ENCODE measurements at places on chromosomes 3 and 15.

DNA sequence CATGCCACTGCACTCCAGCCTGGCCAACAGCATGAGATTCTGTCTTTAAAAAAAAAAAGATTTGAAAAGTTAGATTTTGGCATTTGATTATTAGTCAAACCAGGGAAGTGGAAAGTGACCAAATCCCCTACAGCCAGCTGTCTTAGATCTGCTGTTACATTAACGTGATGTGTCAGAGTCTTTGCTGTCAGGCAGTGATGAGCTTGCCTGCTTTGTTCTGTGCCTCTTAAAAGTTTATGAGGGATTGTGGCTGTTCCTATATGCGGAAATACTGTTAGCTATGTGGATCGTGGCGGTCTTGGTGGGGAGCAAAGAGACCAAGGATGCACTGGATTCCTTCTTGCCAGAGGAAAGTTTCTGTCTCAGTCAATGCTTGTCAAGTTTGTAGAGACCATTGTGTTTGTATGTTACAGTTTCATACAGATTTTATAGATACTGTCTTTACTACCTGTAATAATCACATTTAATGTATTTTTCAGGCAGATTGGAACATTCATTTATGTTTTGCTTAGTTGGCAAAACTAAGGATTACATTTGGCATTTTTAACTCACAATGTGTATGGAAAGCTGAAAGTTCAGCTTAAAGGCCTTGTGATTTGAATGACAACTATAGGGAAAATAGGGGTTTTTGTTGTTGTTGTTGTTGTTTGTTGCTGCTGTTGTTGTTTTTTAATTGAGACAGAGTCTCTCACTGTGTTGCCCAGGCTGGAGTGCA is 137.4 kb downstream of the VPS8 start:
- no peak for DNase-seq

DNA sequence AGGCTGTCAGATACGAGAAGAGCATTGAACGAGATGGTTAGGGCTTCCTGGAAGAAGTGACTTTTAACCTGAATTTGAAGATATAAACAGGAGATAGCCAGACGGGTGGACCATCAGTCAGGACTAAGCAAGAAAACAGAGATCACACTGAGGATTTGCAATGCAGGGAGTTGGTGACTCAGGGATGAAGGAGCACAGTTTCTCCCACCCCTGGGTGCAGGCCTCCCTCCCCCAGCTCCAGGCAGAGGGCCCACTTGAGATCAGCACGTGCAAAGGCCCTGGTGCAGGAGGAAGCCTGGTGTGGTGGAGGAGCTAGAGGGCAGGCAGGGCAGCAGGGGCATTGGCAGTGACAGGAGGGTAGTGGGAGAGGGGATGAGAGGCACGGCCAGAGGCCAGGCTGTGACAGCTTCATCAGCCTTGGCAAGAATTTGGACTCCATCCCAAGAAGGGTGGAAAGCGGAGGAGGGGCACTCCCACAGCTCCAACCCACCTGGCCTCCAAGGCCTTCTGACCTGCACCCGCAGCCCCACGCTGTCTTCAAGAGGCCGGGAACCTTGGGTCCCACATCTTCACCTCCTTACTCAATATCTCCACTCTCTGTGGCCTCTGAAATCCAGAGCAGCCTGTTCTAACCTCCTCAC is 8.7 kb upstream of the PCSK6 start:
- DNase-seq: no peak

- DNase-seq: no peak
These were observed 25.1 kb downstream of the KBTBD12 start for GRCh38 chr3:127940116-127940515.

GRCh38 chr3:141523615-141524375 is 37.0 kb downstream of the RASA2 start:
- no peak for DNase-seq

DNA sequence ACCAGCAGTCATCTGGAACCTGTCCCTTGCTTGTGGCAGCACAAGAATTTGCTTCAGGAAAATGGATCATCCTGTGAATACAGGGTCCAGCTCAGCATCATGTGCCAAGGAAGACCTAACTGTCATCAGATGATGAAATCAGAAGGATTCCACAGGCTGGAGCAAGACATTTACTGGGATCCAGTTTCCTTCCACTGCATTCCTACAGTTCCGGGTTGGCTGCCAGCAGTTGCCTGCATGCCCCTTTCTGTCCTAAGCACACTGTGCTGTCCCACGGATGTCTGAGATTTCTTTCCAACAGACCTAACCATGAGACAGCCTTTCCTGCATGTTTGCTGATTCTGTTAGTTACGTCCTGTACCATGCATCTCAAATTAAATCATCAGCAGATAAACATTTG is 140.7 kb downstream of the IMPG2 start:
- no peak for DNase-seq

DNA sequence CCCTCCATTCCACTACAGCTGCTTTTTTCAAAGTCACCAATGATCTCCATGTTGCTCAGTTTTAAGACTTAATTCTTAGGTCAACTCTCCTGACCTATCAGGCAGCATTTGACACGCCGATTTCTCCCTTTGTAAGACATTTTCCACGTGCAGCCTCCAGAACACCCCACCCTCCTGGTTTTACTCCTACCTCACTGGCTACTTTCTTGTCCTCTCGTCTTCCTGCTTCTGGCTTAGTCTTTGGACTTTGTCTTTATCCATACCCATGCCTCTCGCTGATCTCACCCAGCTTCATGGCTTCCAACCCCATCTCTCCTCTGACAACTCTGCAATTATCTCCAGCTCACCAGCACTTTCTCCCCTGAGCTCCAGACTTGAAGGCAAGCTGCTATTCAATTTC is 99.3 kb upstream of the UMPS start:
- DNase-seq: no peak

- DNase-seq: no peak
These were observed 36.7 kb downstream of the EPHA3 start for GRCh38 chr3:89144080-89144479.

DNA sequence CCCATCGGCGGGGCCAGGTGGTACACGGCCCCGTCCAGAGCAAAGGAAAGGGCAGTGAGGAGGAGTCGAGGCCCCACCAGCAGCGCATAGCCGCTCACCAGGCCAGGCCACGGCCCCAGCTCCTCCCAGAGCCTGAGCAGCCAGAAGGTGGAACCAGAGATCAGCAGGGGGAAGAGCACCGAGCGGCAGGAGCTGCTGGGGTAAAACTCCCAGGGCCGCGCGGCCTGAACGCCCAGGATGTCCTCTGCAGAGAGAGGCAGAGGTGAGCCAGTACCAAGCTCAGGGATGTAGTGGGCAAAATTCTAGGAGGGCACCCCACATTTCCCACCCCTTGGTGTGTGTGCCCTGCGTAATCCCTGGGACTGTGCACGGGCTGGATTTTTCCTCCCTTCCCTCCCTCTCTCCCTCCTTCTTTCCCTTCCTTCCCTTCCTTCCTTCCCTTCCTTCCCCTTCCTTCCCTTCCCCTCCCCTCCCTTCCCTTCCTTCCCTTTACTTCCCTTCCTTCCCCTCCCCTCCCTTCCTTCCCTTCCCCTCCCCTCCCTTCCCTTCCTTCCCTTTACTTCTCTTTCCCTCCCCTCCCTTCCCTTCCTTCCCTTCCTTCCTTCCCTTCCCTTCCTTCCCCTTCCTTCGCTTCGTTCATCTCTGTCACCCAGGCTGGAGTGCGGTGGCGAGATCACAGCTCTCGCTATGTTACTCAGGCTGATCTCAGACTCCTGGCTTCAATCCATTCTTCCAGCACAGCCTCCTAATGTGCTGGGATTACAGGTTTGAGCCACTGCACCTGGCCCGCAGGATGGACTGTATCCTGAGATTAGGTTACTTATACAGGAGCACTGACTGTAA is 6.3 kb upstream of the NCBP2 start:
- DNase-seq: no peak

GRCh38 chr15:28961391-28961790 is 75.6 kb downstream of the APBA2 start:
- no peak for DNase-seq

DNA sequence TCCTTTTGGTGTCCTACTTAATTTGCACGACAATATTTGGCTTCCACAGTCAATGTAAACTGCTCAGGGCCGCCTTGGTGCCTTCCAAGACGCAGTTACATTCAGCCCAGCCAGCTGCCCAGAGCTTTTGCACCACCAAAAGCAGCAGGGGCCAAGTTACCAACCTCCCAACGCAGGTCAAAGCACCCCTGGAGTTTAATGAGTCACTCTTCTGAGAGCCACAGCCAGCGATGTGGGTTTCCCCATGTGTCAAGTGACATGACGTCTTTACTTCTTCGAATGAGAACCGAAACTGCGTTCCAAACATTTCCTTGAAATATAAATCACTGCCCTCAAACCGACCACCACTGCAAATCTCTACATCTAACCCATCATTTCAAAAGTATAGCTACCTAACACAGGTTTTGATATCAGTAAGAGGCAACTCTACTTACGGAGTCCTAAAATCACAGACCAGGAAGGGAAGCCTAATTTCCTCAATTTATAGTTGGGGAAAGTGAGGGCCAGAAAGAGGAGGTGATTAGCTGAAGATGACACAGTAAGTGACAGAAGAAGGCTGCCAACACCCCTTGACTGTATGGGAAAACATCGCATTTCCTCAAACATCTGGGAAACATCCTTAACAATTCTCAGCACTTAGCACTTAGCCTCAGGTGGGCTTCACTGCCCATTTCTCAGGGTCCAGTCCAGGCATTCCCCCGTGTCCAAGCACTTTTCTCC is 24.5 kb downstream of the MB21D2 start:
- no peak for DNase-seq

DNA sequence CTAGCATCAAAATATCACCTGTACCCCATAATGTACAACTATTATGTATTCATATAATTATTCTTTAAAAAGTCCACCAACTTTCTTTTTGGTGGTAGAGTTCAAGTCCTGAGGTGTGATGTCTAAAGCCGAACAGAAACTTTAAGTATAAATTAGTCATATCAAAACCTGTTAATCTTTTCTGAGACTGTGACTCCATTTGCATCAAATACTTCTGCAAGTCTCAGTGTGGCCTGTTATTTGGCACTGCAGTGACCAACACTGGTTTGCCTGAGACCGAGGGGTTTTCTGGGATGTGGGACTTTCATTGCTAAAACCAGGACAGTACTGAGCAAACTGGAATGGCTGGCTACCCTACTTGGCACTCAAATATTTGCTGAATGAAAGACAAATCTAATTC is 7.3 kb downstream of the NGLY1 start:
- no peak for DNase-seq

DNA sequence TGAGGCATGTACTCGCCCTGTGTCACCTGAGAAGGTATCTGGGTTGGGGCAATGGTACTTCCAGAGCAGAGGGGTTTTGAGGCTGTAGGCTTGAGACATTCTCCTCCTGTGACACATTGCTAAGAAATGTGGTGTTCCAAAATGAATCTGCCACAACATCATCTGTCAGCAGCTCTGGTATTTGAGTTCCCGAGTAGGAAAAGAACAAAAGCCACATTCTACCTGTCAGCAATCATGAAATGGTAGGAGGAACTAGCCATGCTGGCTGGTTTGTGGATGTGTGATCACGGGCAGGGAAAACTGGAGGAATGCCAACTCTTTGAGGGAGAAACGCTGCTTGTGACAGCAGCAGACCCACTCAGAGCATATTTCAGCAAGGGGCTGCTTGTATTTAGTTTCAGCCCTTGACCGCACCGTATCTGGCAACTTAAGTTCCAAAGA is 579.4 kb upstream of the TBL1XR1 start:
- no peak for DNase-seq

GRCh38 chr3:194579091-194579606 is 54.1 kb downstream of the TMEM44 start:
- no peak for DNase-seq

DNA sequence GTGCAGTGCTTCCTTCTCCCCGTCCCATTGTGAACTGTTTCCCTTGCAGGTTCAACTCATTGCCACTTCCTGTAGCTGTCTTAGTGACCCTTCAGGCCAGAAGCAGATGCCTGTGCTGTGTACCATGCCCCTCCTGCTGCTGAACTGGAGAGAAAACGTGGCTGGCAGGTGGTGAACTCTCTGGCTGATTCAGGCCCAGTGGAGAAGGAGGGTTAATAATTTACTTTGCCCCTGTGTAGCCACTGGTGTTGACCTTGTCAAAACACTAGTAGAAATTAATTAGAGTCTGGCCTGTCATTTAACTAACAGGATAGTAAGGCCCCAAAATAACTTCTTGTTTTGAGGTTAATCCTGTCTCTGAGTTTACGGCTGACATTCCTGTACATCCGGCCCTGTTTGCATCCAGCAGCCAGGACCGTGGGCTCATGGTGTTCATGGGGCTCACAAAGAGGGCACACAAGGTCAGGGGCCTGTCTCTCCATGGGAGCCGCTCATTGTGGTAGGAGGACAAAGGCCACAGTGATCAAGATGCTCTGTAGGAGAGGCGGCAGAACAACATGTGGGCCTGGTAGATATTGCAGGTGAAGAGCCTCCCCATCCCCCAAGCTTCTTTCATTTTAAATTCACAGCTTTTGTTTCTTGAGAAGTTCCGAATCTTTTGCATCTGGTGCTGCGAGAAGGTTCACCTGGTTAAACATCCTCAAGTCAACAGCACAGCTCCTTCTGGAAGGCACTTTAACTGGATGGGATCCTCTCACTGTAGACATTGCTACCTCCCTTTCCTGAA is 101.6 kb downstream of the CGNL1 start:
- no peak for DNase-seq

DNA sequence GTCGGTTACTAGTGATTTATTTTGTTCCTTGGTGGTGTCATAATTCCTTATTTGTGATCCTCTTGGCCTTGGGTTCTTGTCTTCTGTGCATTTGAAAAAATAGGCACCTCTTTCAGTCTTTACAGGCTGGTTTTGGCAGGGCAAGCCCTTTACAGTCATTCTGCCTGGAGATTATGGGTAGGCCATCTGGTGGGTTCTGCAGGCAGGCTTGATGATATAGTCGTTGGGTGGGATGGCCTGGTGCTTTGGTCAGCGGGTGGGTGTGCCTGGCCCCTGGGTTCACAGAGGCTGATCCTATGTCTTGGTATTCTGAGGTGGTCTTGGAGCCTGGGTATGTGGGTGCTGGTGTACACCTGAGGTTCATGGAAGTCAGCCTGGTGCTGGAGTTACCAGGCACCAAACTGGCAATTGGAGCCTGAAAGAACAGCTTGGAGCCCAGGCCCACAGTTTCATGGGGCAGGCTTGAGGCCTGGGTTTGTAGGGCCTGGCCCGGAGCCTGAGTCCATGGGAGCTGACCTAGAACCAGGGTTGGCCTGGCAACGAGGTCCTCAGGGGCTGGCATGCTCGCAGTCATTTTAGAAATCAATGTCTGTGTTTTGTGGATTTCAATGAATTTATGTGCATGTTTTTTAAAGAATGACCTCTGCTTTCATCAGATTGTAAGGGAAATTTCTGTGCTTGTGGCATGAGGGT is 63.3 kb downstream of the DOCK3 start:
- DNase-seq: no peak

- no peak for DNase-seq
These were observed 27.9 kb downstream of the CD276 start for GRCh38 chr15:73712107-73712506.

DNA sequence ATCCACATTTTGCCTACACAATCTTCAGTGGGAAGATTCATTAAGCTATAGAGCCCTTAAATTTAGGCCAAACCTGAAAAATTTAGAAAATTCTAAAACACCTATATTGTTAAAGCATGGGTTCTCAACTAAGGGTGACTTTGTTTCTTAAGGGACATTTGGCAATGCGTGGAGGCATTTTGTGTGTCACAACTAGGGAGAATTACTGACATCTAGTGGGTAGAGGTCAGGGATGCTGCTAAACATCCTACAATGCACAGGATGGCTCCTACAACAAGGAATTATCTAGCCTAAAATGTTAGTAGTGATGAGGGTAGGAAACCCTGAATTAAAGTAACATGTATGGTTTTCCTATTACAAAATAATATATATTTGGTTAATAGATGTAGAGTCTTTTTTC is 55.8 kb downstream of the TBC1D5 start:
- no peak for DNase-seq

All from stimulated activated CD8-positive, alpha-beta memory T cell treated with anti-CD3 and anti-CD28 coated beads, Interleukin-15, amount 100 ng/mL, for 1 hour (primary cell).